Uterus (tissue), 4 donors: ENCODE measurements at places on chromosomes 4 and X.
A peak's percentile ranks its signal among the peaks of the same experiment; 100 is the strongest.

DNA sequence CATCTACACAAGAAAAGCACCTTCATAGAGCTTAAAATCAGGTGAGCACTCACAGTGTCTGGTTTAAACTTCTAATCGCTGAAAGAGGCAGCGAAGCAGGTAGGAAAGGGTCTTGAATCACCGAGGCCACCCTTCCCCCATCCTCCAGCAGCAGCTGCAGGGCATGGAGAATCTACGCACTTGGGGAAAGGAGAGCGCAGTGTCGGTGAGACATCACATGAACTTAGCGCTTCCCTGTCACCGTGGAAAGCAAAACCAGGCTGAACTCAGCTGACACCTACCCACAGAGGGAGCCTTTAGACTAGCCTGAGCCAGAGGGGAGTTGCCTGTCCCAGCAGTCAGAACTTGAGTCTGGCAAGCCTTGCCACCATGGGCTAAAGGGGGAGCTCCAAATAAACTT is 197.2 kb upstream of the ZFP42 start:
- no peak for DNase-seq

DNA sequence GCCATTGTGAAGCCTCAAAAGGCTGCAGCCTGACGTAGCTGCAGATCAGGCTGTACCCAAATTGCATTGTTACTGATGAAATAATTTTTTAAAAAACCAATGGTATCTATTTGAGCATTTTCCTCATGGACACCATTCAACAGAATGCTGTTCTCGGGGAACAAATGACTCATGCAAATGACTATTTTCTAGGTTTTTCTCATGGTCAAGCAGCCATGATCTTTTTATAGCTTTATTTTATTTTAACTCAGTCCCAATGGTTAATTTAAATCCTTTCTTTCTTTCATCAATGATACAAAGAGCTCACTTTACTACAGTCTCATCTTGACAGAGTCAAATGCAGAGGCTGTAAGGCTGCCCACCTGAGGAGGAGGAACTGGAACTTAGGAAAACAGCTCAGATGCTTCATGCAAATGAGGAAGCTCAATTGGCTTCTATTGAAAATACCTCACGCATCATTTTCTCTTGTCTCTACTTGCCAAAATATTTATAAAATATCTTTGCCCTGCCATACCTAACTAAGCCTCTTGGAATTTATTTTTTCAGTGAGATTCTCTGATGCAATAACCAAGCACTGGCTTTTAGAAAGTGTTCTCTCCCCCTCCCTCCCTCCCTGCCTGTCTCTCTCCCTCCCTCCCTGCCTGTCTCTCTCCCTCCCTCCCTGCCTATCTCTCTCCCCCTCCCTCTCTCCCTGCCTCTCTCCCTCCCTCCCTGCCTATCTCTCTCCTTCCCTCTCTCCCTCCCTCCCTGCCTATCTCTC is 81.0 kb downstream of the SORBS2 start:
- DNase-seq: no peak

GRCh38 chrX:40243755-40244515 is 146.2 kb upstream of the BCOR start:
- DNase-seq: no peak

DNA sequence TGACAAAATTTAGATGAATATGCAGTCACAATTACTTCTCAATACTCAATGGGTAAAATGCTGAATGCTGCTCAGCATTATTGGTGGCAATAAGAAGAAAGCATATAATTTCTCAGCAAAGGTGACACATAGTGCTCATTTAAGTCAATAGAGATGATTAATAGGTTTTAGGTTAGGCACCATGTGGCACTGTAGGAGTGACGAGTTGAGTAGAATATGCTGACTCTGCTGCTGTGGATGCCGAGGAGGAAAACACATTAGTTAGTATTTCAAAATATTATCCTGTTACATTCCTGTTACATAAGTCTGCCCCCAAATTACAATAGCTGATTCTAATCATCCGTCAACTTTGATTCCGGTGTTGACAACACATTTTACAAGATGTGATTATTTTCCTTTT is 13.7 kb upstream of the CXCL5 start:
- DNase-seq: no peak

GRCh38 chr4:139641218-139641617 is 24.4 kb upstream of the MGST2 start:
- DNase-seq: no peak

- peak; percentile 87 for DNase-seq
Measured at GRCh38 chrX:107627838-107628661, at the start of gene PRPS1. Gene PRPS1, plus strand, starts transcription at chrX:107628510. Its CDS starts 119 bp downstream, at chrX:107628629.

DNA sequence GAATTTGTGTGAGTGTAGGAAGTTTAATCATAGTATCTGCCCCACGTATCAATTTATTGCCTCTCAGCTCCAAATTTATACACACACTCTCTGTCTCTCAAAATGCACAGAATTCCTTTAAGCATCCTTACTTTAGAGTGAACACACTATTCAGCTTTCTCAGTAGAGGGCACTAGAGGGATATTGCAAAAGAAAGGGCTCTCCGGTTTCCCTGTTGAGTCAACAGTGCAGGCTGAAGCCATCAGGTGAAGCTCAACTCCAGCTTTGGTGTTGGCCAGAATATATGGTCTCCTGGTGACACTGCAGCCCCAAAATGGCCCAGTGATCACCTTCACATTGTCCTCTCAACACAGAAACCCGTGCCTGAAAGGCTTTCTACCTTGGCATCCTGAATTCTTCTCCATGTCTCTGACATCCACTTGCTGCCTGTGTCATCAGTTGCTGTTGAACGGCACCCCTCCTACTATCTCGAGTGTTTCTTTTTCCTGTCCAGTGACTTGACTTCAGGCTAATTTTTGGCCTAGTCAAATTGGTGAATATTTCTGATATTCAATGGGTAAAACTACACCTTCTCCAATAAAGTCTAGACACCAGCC is 670.5 kb downstream of the GABRG1 start:
- DNase-seq: no peak

GRCh38 chr4:6338175-6338950 is 68.7 kb downstream of the WFS1 start:
- no peak for DNase-seq

DNA sequence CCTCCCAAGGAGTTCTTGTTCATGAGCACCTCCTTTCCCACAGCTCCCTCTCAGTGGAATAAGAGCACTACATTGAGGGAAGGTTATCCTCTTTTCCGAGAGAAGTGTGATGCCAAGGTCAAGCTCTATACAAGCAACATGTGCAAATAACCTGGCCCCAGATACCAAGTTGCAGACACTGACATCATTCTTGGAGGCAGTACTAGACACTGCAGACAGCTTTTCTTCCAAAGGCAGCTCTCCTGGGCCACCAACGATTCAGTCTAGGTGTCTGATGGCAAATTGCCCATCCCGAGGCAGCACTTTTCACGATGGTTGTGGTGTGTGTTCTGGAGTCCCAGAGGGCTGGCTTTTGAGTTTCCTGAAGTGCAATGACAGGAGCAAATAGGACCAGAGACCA is 384.9 kb downstream of the TLL1 start:
- no peak for DNase-seq

DNA sequence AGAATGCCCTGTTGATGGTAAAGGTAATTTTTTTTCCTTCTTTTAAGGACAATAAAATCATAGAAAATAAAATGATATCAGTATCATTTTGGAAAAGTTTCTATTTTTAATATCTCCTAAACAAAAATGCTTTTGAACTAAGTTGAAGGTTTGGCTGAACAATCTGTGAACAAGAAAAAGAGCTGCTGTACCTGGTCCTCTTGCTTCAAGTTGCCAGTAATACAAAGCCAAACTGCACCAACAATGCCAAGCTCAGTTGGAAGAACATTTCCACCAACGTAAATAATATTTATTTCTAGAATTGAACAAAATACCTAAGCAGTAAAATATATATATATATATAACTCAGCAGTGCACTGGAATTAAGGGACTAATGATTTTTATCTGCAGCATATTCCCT is 132.8 kb downstream of the CAMK2D start:
- DNase-seq: no peak

- DNase-seq: no peak
Measured at GRCh38 chr4:95821867-95822266, 18.0 kb upstream of the PDHA2 start.

DNA sequence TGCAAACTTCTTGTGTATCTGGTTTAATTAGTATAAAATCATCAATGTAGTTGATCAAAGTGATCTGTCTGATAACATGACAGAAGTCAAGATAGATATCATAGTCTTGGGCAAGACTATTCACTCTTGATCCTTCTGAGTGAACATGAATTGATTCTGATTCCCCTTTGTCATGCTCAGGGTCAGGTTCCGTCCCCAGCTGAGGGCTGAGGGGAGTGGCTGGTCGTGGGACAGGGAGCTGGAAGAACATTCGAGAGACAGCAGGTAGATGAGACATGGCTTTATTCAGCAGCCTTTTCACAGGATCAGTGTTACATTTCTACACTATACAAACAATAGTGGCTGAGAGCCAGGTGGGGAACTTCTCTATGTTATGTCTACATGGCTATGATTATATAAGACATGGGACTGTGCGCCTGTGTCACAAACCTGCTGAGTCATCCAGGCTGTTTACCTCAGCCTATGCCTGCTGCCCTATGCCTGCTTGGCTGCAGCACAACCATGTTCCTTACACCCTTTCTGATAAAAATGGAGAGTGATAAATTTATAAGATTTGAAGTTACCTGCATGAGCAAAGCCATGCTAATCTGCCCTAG is 586.9 kb upstream of the NR3C2 start:
- no peak for DNase-seq

- no peak for DNase-seq
Measured at GRCh38 chr4:71052034-71052433, 58.6 kb downstream of the DCK start.

GRCh38 chr4:90159193-90159592 is 32.0 kb downstream of the CCSER1 start:
- no peak for DNase-seq

DNA sequence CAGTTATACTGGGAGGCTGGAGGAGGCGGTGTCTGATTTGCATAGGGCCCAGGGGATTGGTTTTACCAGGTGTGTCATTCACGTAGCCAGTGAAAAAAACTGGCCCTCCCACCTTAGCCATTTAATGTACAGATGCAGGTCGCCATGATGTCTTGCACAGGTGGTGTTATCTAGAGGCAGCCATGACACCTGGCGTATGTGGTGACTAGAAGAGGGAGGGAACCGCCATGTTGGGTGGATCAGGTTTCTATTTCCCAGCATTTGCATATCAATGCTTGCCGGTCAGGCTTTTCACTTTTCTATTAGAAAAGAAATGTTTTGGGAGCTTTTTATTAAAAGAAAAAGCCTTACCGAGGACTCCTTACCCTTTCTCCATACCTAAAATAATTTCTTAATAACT is 523.4 kb downstream of the ADGRL3 start:
- no peak for DNase-seq

DNA sequence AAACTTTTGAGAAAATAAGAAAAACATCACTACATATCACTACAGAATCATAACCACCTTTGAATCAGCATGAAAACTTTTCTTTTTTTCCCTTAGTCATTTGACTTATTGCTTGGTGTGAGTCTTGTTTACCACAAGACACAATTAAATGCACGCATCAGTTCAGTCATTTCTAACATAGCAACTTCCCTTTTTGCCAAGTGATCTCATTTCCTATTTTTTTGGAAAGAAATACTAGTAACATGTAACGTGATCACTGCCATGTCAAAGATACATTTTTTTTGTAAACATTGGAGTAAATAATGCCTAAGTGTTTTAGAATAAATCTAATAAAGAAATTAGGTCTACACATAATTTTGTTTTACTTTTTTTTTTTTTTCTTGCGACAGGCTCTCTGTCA is 5.1 kb upstream of the CXCL8 start:
- DNase-seq: no peak

DNA sequence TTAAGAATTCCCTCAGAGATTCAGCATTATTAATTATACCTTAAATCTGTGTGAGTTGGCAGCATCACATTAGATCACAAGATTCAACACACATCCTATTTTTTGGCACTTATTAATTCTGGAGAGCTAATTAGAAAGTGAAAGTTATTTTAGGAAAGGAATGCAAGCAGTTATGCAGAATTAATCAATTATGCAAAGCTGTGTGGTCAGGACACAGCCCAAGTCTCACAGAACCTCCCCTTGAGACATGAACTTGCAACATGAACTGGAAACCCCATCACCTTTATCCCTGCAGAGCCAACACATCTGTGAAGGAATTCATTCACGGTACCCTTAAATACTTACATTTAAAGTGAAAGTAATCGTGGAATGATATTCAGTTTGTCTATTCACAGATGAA is 80.5 kb downstream of the TSPAN5 start:
- DNase-seq: no peak

DNA sequence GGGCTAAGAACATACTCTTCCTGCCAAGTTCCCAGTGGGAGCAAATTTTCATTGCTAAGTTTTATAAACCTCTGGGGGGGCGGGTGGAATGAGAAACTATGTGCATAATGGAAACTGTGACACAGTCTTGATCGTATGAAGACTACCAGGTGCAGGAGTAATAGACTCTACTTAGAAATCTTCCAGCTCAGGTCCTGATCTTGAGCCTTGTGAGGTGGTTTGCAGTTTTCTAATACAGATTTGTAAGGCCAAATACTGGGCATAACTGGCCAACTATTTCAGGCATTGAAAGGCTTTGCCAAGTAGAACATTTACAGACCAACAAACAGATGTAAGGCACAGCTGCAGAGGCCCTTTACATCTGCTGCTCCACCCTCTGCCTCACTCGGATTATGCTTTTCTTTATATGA is 89.7 kb upstream of the CBR4 start:
- DNase-seq: peak; percentile 35

DNA sequence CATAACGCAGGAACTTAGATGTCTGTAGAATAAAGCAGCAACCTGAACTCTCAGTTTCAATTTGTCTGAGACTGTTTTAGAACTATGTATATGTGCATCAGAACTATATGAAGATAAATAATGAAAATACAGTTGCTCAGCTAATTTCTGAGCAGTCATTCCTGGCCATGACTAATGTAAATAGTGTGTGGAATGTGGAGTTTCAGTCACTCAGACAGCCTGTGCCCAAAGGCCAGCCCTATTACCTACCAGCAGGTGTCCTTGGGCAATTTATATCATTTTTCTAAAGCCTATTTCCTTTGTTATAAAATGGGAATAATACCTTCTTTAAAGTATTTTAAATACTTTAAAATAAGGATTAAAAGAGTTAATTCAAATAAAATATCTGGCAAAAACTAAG is 56.0 kb upstream of the RELL1 start:
- DNase-seq: no peak

DNA sequence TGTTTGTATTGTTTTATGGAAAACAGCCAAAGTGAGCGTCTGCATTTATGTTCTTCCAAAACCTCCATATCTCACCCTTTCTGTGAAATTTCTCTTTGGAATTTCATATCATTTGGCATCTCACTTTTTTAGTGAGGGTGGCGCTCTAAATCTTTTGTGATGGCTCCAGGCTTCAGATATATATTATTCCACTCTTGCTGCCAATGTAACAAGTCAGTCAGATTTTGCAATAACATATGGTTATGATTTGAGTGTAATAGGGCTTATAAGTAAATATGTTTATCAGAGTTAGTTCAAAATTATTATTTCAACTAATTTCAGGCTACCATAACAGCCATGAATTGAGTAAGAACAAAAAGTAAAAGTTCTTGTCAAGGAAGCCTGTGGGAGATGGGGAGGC is 314.7 kb downstream of the PDGFC start:
- no peak for DNase-seq
